ENCODE measurements at places on chromosomes 5 and 9. TPM values are rescaled to one million over a fixed set of nuclear protein-coding genes. Genes with fewer than 3 reads are reported as not detected.

MCTP1 gene
- 1.8 TPM for total RNA-seq

SPATA9 gene
- 0.68 TPM for total RNA-seq

INSL4 gene
- total RNA-seq = not detected

SOX30 gene
- total RNA-seq = not detected

GRCh38 chr5:144832416-144832815, 661.7 kb downstream of the KCTD16 start:
- DNase-seq = no peak
- no peak overlapping the region for H3K27ac ChIP-seq
- no peak overlapping the region for H3K4me3 ChIP-seq
- H3K4me1 ChIP-seq = no peaks in the 10 kb centered on the region

GRCh38 chr5:178389796-178390195, 157.2 kb upstream of the PHYKPL start:
- no peaks in the 10 kb centered on the region for H3K27me3 ChIP-seq
- DNase-seq = no peak
- H3K4me1 ChIP-seq = peaks cover 49% of the 10 kb centered on the region

GRCh38 chr5:179367491-179367890, 22.2 kb upstream of the ADAMTS2 start:
- H3K4me1 ChIP-seq = no peaks in the 10 kb centered on the region
- DNase-seq = no peak
- H3K4me3 ChIP-seq = no peak overlapping the region

DNA sequence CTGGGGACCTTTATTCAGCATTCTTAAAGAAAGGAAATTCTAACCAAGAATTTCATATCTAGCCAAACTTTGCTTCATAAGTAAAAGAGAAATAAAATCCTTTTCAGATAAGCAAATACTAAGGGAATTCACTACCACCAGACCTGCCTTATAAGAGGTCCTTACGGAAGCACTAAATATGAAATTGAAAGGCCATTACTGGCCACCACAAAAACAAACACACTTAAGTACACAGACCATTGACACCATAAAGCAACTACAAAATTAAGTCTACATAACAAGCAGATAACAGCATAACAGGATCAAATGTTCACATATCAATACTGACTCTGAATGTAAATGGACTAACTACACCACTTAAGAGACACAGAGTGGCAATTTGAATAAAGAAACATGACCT, 361.4 kb upstream of the POU5F2 start:
- H3K27ac ChIP-seq = no peak overlapping the region
- no peak overlapping the region for H3K4me3 ChIP-seq
- peaks cover 5% of the 10 kb centered on the region for H3K4me1 ChIP-seq

- H3K36me3 ChIP-seq = peaks cover 2% of the 10 kb centered on the region
- no peak overlapping the region for H3K4me3 ChIP-seq
- H3K27me3 ChIP-seq = no peaks in the 10 kb centered on the region
- DNase-seq = no peak
- H3K4me1 ChIP-seq = peaks cover 16% of the 10 kb centered on the region
These were observed 161.7 kb upstream of the LHFPL2 start for GRCh38 chr5:78810098-78810920.

DNA sequence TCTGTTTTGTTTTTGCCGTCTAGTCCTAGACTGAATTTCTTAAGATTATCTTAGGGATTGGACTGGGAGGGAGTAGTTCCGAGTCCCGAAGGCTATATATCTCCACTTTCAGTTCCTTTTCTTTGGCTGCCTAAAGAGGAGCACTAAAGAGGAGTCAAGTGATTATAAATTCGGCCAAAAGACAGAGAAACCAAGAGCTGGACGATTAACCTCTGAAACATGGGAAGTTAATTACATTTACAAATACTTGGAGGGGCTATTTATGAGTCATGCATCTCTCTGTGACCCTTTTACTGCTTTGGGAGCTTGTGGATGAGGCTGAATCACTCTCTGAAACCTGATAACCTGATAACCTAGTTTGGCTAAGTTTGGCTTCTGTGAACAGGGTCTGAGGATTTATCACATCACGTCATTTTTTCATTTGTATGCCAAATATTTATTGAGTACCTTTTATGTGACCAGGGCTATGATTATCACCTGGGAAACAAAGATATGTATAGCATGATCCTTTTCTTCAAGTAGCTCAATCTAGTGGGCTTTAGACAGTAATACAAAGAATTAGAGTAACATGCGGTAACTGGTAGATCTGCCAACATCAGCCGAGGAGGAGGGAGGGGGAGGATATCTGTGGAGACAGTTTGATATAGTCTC, 180.9 kb downstream of the CD180 start:
- DNase-seq = no peak
- no peaks in the 10 kb centered on the region for H3K27me3 ChIP-seq
- no peaks in the 10 kb centered on the region for H3K36me3 ChIP-seq
- H3K4me3 ChIP-seq = no peak overlapping the region
- peaks cover 15% of the 10 kb centered on the region for H3K4me1 ChIP-seq

DNA sequence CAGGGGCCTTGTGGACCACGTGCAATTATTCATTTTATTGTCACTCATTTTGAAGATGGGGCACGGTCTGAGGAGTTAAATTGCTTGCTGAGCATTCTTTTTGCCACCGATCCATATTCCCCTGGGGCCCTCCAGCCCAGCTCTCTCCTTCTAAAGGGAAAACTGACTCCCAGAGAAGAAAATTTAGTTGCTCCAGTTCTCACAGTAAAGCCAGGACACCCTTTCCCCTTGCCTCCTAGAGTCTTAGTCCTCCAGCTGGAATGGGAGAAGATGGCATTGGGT, 1.0 kb upstream of the PANK3 start:
- peak overlapping the region; percentile 93 for H3K4me3 ChIP-seq
- H3K27ac ChIP-seq = peak overlapping the region; percentile 99
- DNase-seq = no peak
- H3K27me3 ChIP-seq = no peaks in the 10 kb centered on the region

- H3K4me3 ChIP-seq = no peak overlapping the region
- DNase-seq = no peak
- no peak overlapping the region for H3K27ac ChIP-seq
- H3K4me1 ChIP-seq = peaks cover 4% of the 10 kb centered on the region
These were observed 76.6 kb downstream of the CD180 start for GRCh38 chr5:67120032-67120431.

DNA sequence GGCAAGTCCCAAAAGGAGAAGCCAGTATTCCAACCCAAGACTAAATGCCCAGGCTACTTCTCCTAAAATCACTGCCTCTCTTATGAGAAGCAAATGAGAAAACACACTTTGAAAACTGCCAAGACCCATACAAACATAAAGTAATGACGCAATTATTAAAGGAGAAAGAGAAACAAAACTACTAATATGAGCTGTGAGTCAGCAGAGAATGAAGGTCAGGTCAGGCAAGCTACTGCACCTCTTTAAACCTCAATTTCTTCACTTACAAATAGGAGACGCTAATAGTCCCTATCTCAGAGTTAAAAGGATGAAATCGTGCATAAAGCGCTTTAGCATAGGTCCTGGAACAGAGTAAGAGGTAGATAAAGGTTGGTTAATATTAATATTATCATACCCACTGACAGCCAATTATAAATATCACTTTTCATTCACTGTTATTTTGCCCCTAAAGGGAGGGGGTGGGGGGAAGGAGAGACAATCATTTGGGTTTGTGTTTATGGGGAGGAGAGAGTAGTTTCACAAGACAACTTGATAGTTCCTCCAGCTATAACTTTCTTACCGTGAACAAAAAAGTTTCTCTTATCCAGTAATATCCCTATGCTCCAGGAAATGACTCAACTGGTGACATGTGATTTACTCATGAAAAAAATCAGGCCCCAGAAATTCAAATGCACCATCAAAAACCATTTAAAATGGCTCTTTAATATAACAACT, 3.6 kb downstream of the PSMB7 start:
- no peak overlapping the region for H3K27ac ChIP-seq
- no peak for DNase-seq
- H3K4me3 ChIP-seq = peak overlapping the region; percentile 13
- H3K27me3 ChIP-seq = peaks cover 2% of the 10 kb centered on the region
- peaks cover 17% of the 10 kb centered on the region for H3K36me3 ChIP-seq

DNA sequence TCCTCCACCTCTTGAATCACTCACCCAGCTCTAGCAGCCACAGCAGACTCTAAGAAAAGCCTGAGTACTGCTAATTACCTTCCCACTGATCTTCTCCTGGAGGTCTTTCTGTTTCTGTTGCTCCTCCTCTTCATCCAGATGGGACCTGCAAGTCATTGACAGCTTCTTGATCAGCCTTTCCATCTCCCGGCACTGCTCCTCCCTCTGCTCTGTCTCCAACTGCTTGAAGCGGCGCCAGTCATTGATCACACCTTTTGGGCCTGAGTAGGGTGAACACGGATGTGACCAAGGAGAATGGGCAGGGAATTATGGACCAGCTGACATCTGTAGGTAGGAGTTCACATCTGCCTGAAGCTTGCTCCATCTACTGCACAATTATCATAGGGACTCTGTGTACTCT, 5.5 kb downstream of the PDCL start:
- peaks cover 18% of the 10 kb centered on the region for H3K4me1 ChIP-seq
- H3K4me3 ChIP-seq = no peak overlapping the region
- no peaks in the 10 kb centered on the region for H3K36me3 ChIP-seq
- no peak for DNase-seq

DNA sequence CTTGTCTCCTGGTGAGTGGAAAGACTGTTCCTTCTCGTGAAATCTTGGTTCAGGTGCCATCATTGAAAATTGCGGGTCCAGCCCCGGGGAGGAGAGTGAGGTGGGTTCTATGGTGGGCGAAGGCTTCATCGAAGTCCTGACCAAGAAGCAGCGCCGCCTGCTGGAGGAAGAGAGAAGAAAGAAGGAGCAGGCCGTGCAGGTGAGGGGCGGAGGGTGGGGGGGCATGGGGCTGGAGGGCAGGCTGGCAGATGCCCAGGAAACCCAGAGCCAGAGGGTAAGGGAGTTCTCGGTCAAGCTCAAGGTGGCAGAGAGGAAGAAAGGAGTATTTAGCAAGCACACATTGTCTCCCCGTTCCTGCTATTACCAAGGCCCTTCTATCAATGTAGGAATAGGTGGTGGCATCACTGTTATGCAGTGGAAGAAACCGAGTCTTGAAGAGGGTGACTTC, 24.3 kb upstream of the POMT1 start:
- no peaks in the 10 kb centered on the region for H3K4me1 ChIP-seq
- H3K4me3 ChIP-seq = peak overlapping the region; percentile 47
- H3K27ac ChIP-seq = no peak overlapping the region
- H3K27me3 ChIP-seq = peaks cover 3% of the 10 kb centered on the region
- peak; percentile 59 for DNase-seq

All from neural crest cell (in vitro differentiated cells).